ENCODE measurements at places on chromosomes 12 and 14.

GRCh38 chr12:130827432-130827831 lies 11.6 kb downstream of the STX2 start:
- H3K4me3 ChIP-seq: no peak overlapping the region
- H3K36me3 ChIP-seq: peaks cover 2% of the 10 kb centered on the region
- H3K27ac ChIP-seq: no peak overlapping the region
- no peak for DNase-seq

DNA sequence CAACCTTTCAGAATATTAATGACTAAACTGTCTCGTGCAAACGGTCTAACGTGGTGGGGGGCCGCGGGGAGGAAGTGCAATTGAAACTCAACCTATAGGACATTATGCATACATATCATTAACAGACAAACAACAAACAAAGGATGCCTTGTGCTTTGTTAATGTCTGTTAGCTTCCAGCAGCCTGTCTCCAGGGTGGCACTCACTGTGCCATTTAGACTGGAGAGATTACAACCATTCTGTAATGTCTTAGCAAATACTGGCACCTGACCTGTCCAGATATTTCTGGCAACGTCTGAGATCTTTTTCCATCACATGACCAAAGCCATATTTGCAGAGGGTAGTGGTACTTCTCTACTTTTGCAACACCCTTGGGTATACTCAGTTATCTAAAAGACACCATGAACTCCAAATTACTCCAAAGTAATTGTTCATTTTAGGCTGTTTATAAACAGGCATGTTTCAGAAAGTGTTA lies 11.6 kb downstream of the BHLHE41 start:
- peaks cover 33% of the 10 kb centered on the region for H3K27me3 ChIP-seq
- no peaks in the 10 kb centered on the region for H3K36me3 ChIP-seq
- H3K27ac ChIP-seq: no peak overlapping the region
- peak overlapping the region; percentile 70 for H3K4me3 ChIP-seq

GRCh38 chr12:90261283-90261682 lies 552.6 kb upstream of the ATP2B1 start:
- no peak for DNase-seq
- H3K4me3 ChIP-seq: no peak overlapping the region
- H3K27ac ChIP-seq: no peak overlapping the region
- no peaks in the 10 kb centered on the region for H3K4me1 ChIP-seq
- H3K27me3 ChIP-seq: no peaks in the 10 kb centered on the region

- H3K27ac ChIP-seq: no peak overlapping the region
- peaks cover 5% of the 10 kb centered on the region for H3K36me3 ChIP-seq
- H3K4me3 ChIP-seq: no peak overlapping the region
- no peak for DNase-seq
Observed at GRCh38 chr12:3087758-3088650, 10.8 kb downstream of the TSPAN9 start.

GRCh38 chr12:22698576-22698975 lies 73.6 kb downstream of the ETNK1 start:
- no peak overlapping the region for H3K4me3 ChIP-seq
- no peaks in the 10 kb centered on the region for H3K27me3 ChIP-seq
- peaks cover 30% of the 10 kb centered on the region for H3K4me1 ChIP-seq
- no peak overlapping the region for H3K27ac ChIP-seq
- no peak for DNase-seq

- H3K36me3 ChIP-seq: peaks cover 34% of the 10 kb centered on the region
- no peaks in the 10 kb centered on the region for H3K4me1 ChIP-seq
- DNase-seq: no peak
- no peak overlapping the region for H3K4me3 ChIP-seq
- no peaks in the 10 kb centered on the region for H3K27me3 ChIP-seq
Observed at GRCh38 chr14:91164676-91165075, 50.8 kb downstream of the DGLUCY start.

DNA sequence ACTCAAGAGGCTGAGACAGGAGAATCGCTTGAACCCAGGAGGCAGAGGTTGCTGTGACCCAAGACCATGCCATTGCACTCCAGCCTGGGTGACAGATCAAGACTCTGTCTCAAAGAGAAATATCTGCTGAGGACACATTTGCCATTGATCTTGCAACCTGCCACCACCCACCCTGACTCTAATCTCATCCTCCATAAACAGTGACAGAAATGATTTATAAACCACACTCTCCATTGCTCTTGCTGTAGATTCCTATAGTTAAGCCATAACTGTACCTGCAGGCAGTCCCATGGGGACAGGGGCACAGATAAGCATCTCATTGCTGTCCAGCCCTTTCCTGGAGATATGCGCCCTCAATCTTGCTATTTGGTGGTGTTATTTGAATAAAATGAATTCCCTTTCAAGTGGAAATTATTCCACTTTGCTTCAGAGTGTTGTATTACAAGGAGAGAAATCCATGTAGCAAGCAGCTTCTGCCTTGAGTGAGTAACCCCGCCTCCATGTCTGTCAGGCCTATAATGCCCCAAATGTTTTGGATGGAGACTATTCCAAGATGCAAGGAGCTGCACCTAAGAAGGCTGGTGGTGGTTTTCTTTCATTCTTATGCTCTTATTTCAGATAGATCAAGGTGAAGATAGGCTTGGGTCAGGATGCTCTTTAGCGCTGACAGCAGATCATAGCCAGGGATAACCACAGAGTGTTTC lies 3.0 kb upstream of the ZDHHC22 start:
- H3K36me3 ChIP-seq: no peaks in the 10 kb centered on the region
- no peak overlapping the region for H3K27ac ChIP-seq
- H3K4me3 ChIP-seq: no peak overlapping the region
- H3K27me3 ChIP-seq: peaks cover 77% of the 10 kb centered on the region
- no peak for DNase-seq
- peaks cover 13% of the 10 kb centered on the region for H3K4me1 ChIP-seq

DNA sequence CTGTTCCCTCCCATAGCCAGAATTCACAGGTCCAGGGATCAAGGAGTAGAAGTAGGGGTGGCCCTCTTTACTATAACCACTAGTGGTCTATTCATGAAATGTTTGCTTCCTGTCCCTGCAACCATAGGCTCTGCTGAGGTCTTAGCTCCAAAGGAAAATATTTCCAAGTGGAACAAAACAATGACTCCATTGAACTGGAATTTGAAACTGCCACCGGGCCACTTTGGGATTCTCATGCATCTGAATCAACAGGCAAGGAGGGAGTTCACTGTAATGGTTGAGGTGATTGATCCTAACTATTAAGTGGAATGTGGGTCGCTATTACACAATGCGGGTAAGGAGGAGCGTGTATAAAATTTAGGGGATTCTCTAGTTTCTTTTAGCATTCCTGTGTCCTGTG lies 197.0 kb downstream of the ETNK1 start:
- DNase-seq: no peak
- H3K4me1 ChIP-seq: peaks cover 2% of the 10 kb centered on the region
- H3K36me3 ChIP-seq: no peaks in the 10 kb centered on the region
- H3K4me3 ChIP-seq: no peak overlapping the region

Data from progenitor cell of endocrine pancreas (in vitro differentiated cells).